ENCODE measurements at places on chromosomes 11 and 22. TPM values are rescaled to one million over a fixed set of nuclear protein-coding genes. Genes with fewer than 3 reads are reported as not detected.

Gene OLFML1
- total RNA-seq = 8.4 TPM

Gene GLYAT
- total RNA-seq = 0.66 TPM

Gene MMP27
- total RNA-seq = not detected

DNA sequence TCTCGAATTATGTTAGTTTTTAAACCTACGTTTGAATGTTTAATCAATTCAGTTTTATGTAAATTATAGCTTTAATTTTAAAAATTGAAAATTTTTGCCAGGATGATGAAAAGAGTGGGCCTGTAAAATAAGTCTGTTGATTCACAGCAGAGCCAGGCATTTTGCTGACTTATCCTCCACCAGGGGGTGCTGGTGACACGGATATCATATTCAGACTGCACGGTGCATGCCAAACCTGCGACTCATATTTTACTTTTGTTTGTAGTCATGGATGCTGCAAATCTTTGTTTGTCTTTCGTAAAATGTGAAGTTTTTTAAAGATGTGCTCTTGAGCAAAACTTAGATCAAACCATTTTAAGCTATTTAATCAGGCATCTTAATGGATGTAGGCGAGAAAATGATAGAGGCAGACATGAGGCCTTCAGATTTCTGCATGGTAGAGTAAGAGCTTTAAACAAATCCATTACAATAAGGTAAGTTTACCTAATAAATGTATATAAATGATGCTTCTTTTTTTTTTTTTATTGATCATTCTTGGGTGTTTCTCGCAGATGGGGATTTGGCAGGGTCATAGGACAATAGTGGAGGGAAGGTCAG, 3.6 kb upstream of the OR8B3 start:
- DNase-seq = no peak
- no peaks in the 10 kb centered on the region for H3K4me1 ChIP-seq
- no peak overlapping the region for H3K4me3 ChIP-seq
- H3K27me3 ChIP-seq = no peaks in the 10 kb centered on the region
- H3K36me3 ChIP-seq = no peaks in the 10 kb centered on the region

DNA sequence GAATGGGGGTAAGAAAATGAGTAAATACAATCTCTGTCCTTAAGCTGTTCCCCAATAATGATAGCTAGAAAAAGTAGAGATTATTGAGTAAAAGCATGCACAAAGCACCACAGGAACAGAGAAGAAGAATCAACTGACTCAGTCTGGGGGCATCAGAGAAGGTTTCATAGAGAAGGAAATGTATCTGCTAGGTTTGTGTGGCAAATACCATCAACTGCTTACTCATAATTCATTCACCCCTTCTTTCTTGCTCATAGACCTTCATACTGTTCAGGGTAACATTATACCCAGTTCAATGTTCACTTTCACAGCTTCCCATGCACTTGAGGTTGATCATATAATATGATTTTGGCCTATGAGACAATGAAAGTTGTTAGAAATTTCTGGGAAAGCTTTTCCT, 85.2 kb upstream of the SCUBE2 start:
- no peaks in the 10 kb centered on the region for H3K27me3 ChIP-seq
- H3K27ac ChIP-seq = no peak overlapping the region
- no peaks in the 10 kb centered on the region for H3K36me3 ChIP-seq
- no peak for DNase-seq
- H3K4me3 ChIP-seq = no peak overlapping the region

GRCh38 chr11:103453915-103454709, 344.9 kb downstream of the DYNC2H1 start:
- H3K36me3 ChIP-seq = no peaks in the 10 kb centered on the region
- H3K27me3 ChIP-seq = no peaks in the 10 kb centered on the region
- no peak overlapping the region for H3K27ac ChIP-seq
- no peaks in the 10 kb centered on the region for H3K4me1 ChIP-seq
- DNase-seq = no peak

GRCh38 chr11:71358122-71358728, 90.0 kb downstream of the DHCR7 start:
- no peaks in the 10 kb centered on the region for H3K27me3 ChIP-seq
- no peaks in the 10 kb centered on the region for H3K4me1 ChIP-seq
- H3K4me3 ChIP-seq = no peak overlapping the region
- H3K27ac ChIP-seq = no peak overlapping the region
- no peaks in the 10 kb centered on the region for H3K36me3 ChIP-seq

DNA sequence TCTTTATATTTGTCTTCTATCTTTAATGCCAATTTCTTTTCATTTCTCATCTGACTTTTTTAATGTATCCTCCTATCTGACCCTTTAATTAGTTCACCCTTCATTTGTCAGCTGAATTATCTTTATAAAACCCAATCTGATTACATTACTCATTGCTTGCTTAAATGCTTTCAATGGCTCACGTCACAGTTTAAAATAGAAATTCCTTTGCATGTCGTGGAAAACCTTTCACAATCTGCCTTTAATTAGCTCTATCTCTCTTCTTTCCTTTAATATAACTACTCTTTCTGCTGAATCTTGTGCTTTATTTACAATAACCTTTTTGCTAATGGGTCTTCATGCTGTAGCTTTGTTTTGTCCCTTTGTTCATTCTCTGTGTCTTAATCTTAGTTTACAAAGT, 125.7 kb downstream of the DYNC2H1 start:
- no peak overlapping the region for H3K4me3 ChIP-seq
- H3K27me3 ChIP-seq = no peaks in the 10 kb centered on the region
- no peaks in the 10 kb centered on the region for H3K36me3 ChIP-seq
- no peaks in the 10 kb centered on the region for H3K4me1 ChIP-seq
- no peak overlapping the region for H3K27ac ChIP-seq

Measured in tibial nerve (tissue), 4 donors.